ENCODE measurements at places on chromosomes 11 and 22.
A peak's percentile ranks its signal among the peaks of the same experiment; 100 is the strongest.

DNA sequence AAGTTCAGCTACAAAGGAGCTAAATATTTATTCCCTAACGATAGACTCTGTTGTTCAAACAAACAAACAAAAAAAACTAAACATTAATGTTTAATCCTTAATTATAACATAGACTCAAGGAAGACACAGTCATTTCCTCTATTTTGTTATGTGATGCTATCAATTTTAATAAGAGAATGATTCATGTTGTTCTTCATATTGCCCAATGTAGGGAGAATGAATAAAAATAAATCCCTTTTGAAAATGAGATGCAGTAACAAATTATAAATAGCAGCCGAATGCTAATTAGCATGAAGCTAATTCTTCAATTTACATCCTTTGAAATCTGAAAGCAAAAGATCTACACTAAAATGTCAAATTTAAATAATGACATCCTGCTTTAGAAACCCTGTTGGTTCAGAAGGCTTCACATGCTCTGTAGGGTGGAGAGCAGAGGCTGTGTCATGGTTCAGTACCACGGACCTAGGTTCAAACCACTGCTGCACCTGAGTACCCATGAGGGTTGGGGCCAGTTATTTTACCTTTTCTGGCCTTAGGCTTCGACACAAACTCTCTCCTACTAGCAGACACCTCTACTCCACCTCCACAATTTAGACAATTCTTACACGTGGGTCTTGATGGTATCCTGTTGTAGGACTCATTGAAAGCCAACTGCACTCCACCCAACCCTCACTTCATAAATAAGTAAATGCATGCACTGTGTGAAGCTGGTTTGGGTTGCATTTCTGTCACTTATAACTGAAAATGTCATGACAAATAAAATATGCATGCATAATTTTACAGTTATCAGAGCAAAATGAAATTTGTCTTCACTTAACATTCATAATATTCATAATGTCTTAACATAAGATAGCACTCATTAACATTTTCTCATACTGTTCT is 89.0 kb downstream of the RRAS2 start:
- no peak for DNase-seq

GRCh38 chr11:91926965-91927364 is 297.7 kb upstream of the FAT3 start:
- no peak for DNase-seq

GRCh38 chr11:2452321-2453012 is 7.7 kb downstream of the KCNQ1 start:
- no peak for DNase-seq

DNA sequence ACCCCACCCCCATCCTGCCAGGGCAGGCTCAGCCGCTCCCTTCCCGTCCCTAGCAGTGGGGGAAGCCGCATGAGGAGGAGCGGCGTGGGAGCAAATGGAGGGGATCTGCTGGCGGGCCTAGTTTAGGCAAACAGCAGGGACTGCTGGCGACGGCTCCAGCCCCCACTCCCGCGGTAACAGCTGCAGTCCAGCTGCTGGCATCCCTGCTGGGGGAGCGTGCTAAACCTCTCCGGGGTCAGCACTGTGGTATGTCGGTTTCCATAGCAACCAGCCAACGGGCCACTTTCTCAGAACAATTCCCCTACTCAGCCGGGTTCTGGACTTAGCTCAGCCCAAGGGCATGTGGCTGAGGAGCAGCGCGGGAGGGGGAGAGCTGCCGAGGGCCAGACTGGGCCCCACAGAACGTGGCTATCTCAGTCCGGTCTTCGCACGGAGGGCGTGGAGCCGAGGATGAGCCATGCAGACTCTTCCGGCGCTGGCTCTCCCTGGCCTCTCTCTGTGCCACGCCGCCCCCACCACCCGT is 98.8 kb downstream of the PKNOX2 start:
- no peak for DNase-seq

DNA sequence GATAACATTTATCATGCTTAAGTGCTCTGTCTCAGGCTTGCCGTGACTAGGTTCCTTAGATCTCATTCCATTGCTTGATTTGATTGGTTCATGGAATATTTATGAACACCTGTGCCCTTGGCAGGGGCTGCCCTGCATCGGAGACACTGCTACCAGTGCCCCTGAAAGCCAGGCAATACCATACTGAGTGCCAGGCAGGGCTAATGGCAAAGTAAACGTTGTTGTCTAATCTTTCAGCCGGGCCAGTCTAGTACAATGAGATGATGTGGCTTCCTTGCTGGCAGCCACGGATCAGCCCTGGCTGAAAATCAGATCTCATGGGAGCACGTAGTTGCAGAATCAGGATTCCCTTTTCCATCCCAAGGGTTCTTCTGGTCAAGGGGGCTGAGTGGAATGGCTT is 5.0 kb upstream of the PGA3 start:
- no peak for DNase-seq

GRCh38 chr11:43547889-43548381 is 132.6 kb upstream of the HSD17B12 start:
- no peak for DNase-seq

DNA sequence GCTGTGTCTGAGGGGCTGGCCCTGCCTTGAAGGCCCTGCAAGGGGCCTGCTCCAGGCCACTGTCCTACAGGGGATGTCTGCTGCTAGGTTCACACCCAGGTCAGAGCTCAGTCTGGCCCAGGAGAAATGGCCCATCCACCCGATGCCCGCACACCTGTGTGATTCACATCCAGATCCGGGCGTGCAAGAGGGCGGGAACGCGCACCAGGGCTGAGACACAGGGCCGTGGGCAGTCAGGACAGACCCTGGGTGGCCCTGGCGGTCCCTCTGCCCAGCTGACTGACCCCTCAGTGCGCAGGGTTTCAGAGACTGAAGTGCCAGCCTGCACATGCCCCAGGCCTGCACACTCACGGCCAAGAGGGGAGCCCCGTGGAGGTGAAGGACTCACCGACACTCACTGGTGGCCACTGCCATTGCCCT is 7.4 kb downstream of the TOLLIP start:
- no peak for DNase-seq

DNA sequence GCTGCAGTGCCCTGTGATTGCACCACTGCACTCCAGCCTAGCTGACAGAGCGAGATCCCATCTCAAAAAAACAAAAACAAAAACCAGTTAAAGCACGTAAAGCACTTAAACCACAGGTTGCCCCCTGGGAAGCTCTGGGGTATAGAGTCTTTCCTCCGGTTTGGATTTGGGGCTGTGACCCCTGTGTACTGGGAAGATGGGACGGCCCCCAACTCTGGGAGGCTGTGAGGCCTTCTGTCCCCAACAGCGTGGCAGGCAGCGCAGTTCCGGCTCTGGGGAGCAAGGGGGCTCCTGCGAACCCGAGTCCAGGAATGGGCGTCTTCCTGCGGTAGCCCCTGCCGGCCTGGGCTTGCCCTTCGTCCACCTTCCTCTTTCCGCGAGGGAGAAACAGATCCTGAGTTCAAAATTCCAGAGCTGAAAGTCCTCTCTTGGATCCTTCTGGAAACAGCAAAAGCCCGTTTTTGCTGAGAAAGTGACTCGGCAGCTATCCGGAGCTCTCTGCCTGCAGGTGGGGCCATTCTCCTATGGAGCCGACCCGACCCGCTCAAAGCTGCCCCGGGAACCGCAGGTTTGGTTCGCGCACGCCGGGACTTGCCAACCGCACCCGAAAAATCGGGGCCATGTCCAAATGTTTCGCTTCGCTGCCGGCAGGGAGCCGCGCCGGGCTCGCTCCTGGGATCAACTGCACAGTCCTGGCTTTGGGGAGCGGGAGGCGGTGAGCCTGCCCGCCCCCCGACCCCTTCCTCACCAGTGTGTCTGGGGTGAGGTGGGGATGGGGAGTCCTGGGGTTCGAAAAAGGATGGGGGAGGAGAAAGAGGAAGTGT is 36.3 kb upstream of the POLA2 start:
- DNase-seq: peak; percentile 77

GRCh38 chr11:44861849-44862557 is 88.7 kb downstream of the TP53I11 start:
- no peak for DNase-seq

DNA sequence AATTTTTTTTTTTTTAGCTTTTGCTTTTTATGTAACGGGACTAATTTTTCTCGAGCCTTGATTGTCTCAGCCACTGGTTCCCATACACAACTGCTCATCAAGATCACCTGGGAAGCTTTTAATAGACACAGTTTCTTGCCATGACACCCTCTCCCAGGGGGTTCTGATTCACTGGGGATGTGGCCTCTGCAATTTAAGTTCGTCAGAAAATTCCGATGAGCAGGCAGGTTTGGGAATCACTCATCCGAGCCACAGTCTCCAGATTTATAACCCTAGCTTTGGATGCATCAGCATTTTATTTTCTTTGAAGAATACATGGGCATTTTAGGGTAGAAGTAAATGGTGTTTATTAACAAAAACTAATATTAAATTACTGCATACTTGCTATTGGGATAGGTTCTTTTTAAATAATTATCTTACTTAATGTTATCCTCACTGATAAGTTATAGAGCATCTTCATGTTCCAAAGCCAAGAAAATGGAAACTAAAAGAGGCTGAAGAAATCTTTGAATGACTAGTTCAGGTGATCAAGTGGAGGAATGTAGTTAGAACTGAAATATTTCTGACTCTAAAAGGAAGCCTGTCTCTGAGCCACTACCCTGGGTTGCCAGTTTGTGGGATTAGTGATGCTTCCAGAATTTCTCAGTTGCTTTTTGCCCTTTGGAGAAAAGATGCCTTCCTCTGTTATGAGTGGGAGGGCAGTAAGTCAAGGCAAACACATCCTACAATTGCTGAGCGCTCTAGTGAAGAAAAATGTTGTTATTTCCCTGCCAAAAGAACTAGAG is 319.0 kb downstream of the DDX10 start:
- DNase-seq: no peak

DNA sequence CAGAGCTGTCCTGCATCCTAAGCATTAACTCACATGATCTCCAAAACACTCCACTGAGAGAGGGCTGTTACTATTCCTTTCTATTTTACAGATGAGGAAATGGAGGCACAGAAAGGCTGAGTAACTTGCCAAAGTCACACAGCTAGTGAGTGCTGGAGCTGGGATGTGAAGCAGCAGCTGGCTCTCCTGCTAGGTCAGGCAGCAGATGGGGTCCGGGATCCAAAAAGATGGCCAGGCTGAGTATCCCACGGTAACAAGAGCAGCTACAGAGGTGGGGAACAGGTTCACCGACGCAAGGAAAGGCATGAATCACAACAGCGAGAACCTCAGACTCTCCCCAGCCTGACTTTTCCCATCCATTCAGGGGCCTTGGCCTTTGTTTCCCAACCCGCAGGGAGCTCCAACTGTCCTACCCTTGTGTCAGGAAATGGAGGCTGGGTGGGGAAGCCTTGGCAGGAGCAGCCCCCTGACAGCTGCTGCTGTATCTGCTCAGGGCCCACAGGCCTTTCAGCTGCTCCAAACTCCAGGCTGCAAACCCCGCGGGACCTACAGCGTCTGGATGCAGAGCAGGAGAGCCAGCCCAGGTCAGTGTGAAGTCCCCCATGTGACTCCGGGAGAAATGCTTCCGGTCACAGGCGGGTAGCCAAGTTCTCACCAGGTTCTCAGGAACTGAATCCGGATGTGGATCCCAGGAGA is 29.5 kb downstream of the DKK3 start:
- DNase-seq: no peak

GRCh38 chr11:43988040-43988817 is 45.8 kb downstream of the C11orf96 start:
- no peak for DNase-seq

- peak; percentile 37 for DNase-seq
Observed at GRCh38 chr11:17405232-17406005, 17.0 kb upstream of the KCNJ11 start.

GRCh38 chr11:3810446-3810845 is 2.1 kb downstream of the PGAP2 start:
- DNase-seq: no peak

- DNase-seq: no peak
Observed at GRCh38 chr22:40123387-40123786, 54.3 kb upstream of the TNRC6B start.

- no peak for DNase-seq
Observed at GRCh38 chr22:30609260-30610185, 2.5 kb downstream of the TCN2 start.

DNA sequence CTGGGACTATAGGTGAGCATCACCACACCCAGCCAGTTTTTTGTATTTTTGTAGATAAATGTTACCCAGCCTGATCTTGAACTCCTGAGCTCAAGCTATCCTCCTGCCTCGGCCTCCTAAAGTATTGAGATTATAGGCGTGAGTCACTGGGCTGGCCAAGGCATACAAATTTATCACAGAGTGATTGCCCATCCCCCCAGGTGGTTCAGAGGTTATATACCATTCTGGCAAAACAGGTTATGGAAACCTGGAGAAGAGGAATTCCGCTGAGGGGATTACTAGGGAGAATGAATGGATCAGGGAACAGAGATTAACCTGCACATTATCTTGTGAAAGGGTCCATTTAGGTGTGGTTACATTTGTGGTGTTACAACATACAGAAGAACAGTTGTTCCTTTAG is 8.1 kb downstream of the ATG13 start:
- no peak for DNase-seq

DNA sequence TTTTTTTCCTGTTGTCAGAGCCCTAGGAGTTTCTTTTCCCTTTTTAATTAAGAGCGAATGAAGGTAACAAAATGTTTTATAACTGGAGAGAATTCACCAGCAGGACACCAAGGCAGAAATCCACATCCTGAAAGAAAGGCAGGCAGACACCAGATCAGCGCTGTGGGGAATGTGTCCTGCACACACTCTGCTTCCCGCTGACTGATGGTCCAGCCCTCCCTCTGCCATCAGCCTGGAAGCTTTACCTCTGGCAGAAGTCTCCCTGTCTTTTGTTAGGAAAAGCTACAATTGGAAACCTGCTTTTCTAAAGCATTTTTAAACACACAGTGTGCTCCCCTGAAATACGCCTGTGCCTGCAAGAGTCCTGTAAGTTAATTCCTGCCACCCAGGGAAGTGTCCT is 638.5 kb downstream of the NTM start:
- no peak for DNase-seq

- DNase-seq: no peak
Observed at GRCh38 chr11:90701716-90702115, 478.9 kb upstream of the CHORDC1 start.

DNA sequence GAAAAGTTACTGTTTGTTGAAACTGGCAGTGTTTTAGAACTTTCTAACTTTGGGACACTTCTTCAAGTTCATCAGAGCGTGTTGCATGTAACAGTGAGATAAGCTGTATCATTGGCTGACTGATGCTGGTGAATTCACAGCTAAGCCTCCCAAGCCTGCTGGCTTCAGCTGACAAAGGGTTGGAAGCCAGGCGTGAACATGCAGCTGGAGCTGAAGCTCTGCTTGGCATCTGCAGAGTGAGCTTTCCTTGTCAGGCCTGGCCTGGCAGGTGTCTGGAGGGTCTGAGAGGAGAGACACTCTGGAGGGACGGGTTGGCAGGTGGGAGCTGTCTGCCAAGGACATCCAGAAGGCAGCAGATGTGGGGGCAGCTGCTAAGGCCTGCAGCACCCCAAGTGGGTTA is 1.5 kb downstream of the AMPD3 start:
- no peak for DNase-seq

- DNase-seq: no peak
Observed at GRCh38 chr11:40291741-40292140, 1167.7 kb downstream of the LRRC4C start.
